NCI-H187 treated with DMSO at 0.1 percent for 48 hours (cell line): ENCODE measurements at places on chromosomes 3 and 15.

DNA sequence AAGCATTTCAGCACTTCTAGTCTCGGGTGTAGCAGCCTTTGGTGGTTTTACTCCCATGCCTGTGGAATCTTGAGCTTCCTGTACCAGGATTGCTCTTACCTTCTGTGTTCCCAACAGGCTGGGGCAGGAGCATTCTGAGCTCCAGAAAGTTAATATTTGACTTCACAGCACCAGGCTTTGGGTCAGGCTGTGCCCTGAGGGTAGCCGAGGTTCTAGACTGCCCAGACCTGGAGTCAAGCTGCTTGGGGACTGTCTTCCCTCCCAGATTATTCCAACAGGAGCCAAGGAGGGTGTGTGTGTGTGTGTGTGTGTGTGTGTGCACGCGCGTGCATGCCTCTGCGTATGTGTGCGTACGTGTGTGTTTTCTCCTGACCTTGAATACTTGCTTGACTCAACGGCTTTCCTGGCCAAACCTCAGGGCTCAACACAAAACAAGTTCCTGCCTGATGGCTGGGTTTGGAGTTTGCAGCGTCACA is 94.8 kb downstream of the FLNB start:
- DNase-seq: no peak

DNA sequence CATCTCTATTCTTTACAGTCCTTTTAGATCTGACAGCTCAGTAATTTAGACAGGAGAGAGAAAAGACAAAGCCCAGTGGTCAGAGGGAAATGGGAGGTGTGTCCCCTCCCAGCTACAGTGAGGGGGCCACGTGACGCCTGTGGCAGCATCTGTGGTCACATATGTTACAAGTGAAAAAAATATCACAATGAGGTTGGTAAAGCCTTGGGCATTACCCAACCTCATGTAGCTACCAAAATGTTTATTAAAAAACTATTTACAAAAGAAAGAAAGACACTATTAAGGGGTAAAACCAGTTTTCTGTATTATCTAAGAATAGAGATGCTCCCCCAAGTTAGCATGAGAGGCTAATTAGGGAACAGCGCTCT is 42.9 kb upstream of the PLCL2 start:
- no peak for DNase-seq

GRCh38 chr3:12408984-12409683 is 75.1 kb upstream of the TSEN2 start:
- no peak for DNase-seq

GRCh38 chr15:99857836-99858235 is 124.6 kb upstream of the LYSMD4 start:
- DNase-seq: no peak

DNA sequence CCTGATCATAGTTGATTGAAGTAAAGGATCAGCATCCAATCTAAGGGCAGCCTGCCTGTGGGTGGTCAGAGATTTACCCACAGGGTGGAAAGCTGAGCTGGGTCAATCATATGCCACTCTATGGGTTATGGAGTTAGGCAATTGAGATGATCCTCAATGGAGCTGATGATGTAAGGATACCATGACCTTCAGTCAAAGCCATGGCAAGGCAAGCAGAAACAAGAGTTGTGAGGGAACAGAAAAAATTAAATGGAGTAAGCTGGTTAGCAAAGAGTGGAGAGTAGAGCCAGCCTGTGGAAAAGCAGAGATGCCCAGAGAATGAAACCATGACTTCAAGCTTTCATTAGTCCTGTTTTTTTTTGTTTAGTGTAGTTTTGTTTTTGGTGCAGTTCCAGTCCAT is 5.7 kb upstream of the IQGAP1 start:
- DNase-seq: no peak

GRCh38 chr3:108079043-108079442 is 11.8 kb downstream of the CD47 start:
- no peak for DNase-seq

DNA sequence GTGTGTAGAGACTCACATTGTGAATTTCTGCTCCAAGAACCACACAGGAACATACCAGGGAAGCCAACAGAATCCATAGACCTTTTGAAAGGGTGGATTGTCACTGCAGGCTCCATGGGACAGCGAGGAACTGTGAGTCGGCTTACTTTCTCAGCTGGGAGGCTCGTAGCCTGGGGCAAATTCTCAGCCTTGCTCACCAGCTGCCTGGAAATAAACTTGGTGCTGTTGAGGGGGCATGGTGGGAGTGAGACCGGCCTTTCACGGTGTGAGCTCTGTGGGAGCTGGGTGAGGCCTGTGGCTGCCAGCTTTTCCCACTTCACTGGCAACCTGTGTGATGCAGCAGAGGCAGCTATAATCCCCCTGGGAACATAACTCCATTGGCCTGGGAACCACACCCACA is 146.6 kb upstream of the P2RY1 start:
- no peak for DNase-seq

GRCh38 chr3:8574670-8575322 is 69.8 kb downstream of the SSUH2 start:
- no peak for DNase-seq

DNA sequence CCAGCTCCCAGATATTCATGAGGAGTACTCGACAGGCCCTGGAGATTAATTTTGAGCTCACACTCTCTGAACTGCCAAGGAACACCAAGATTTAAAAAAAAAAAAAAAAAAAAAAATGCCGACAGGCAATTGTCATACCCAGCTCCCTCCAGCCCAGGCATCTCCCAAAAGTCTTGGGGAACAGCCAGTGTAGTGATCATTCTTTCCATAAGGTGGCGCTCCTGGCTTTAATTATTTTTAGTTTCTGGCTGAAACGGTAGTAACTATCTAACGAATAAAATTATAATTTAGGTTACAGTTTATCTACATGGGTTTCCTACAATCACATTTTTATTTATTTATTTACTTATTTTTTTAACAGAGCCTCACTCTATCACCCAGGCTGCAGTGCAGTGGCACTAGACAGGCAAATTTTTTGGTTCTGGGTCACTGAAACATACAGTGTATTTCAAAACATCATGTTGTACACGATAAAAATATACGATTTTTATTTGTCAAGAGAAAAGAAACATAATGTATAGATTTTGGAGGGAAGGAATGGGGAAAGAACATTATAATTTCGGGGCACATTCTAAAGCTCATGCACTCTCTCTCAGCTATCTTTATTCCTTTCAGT is 157.3 kb downstream of the ADAMTS9 start:
- no peak for DNase-seq

DNA sequence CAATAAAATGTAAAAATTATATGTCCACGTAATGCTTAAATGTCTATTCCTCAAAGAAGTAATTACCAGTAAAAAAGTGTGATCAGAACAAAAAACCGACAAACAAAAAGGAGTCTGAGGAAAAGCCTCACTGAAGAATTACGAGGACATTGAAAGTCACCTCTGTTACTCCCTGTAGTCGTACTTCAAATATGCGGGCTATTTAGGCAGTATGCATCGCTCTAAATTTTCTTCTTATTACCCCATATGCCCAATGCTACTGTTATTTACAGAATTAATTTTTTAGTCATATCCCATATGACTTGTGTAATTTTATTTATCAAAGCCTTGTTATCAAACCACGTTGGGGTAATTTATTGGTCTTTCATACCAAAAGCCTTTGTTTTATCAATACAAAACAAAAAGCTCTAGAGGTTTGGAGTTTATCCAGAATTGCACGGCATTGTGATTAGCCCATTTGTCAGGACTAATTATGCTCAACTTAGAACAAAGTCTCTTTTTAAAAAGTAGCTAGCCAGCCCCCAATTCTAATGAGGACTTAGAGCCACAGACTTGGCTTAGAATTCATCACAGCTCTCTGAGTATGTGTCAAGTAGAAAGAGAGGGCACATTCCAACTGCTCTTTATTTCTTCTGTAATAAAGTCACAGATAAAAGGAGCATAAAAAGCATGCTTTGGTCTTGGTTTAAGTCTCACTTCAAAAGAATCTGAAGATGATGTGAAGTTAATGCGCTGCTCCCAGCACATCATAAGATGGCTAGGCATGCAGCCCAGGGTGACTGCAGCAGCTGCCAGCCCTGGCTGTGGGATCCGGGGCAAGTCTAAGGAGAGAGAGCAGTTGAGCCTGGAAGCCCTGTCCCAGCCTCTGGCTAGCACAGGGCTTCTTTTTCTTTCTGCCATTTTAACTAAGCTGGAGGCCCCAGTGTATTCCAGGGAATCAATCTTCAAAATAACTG is 521.0 kb downstream of the GABRG3 start:
- DNase-seq: no peak

DNA sequence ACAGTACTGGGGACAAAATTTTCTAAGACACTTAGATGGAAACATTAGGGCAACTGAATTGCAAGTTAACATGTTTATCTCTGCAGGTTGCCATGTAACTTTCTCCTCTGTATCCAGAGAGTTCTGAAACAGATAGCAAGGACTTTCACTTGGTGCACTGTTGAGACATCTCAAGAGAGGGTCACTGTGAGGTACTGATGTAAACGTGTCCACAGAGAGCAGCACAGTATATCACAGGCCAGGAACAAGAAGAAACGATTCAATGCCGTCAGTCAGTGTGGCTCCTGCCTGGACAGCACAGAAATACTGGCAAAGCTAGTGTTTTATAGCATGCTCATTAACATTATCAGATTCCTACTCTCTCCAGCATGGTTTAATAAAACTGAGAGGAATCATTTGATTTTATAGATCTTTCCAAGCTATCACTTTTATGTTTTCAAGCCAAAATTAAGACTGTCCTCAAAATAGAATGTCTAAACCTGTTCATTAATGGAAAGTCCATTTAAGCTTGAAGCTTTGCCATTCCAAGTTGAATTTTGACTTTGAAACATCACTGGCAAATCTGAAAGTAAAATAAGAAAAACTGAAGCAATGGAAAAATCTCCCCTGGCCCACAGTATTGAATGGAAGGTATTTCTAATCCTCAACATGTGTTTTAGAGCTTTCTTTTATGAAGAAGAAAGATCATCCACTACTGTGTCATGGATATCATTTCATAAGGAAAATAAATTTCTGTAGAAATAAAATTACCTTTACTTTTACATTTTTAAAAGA is 102.7 kb downstream of the IMPG2 start:
- DNase-seq: no peak

- DNase-seq: no peak
These were observed 106.5 kb upstream of the CTNNB1 start for GRCh38 chr3:41092844-41093243.

- no peak for DNase-seq
These were observed 10.6 kb downstream of the HCN4 start for GRCh38 chr15:73357999-73358665.
